Lower lobe of right lung (tissue), 2 donors: ENCODE measurements at places on chromosomes 11 and 22. TPM values are rescaled to one million over a fixed set of nuclear protein-coding genes. Genes with fewer than 3 reads are reported as not detected.

The SPA17 gene
- total RNA-seq = 8.5 TPM

The MS4A3 gene
- not detected for total RNA-seq

The YPEL1 gene
- total RNA-seq = 7.6 TPM

- H3K4me3 ChIP-seq = no peak overlapping the region
- no peak overlapping the region for H3K27ac ChIP-seq
- H3K27me3 ChIP-seq = peaks cover 83% of the 10 kb centered on the region
- H3K36me3 ChIP-seq = no peaks in the 10 kb centered on the region
- DNase-seq = peak; percentile 39
These were observed 95.5 kb downstream of the WNT7B start for GRCh38 chr22:45881524-45881875.

GRCh38 chr11:44312876-44313275 is 2.9 kb upstream of the ALX4 start:
- H3K4me1 ChIP-seq = peaks cover 26% of the 10 kb centered on the region
- H3K4me3 ChIP-seq = no peak overlapping the region
- peaks cover 99% of the 10 kb centered on the region for H3K27me3 ChIP-seq
- H3K27ac ChIP-seq = no peak overlapping the region
- no peak for DNase-seq

The FGF19 gene
- total RNA-seq = not detected

The C11orf52 gene
- total RNA-seq = 14.6 TPM

GRCh38 chr11:128311742-128312719 is 275.3 kb downstream of the ETS1 start:
- no peaks in the 10 kb centered on the region for H3K4me1 ChIP-seq
- no peak overlapping the region for H3K4me3 ChIP-seq
- no peak for DNase-seq
- no peaks in the 10 kb centered on the region for H3K36me3 ChIP-seq
